ENCODE measurements at places on chromosomes 3 and 15. TPM values are rescaled to one million over a fixed set of nuclear protein-coding genes. Genes with fewer than 3 reads are reported as not detected.

ZPLD1 gene
- total RNA-seq: 0.32 TPM

TTC21A gene
- 2.2 TPM for total RNA-seq

FAM107A gene
- not detected for total RNA-seq

CMTM7 gene
- 61.0 TPM for total RNA-seq

GOLGA8R gene
- total RNA-seq: 2.7 TPM

C3orf52 gene
- total RNA-seq: 3.2 TPM

IMPG2 gene
- 0.82 TPM for total RNA-seq

FOXB1 gene
- total RNA-seq: 2.7 TPM

GATA2 gene
- 2.9 TPM for total RNA-seq

SELENOT gene
- 104 TPM for total RNA-seq

NME9 gene
- total RNA-seq: 0.58 TPM

ARHGEF26 gene
- 0.32 TPM for total RNA-seq

C2CD4A gene
- 0.46 TPM for total RNA-seq

SERINC4 gene
- total RNA-seq: 0.23 TPM

MESP2 gene
- not detected for total RNA-seq

DNA sequence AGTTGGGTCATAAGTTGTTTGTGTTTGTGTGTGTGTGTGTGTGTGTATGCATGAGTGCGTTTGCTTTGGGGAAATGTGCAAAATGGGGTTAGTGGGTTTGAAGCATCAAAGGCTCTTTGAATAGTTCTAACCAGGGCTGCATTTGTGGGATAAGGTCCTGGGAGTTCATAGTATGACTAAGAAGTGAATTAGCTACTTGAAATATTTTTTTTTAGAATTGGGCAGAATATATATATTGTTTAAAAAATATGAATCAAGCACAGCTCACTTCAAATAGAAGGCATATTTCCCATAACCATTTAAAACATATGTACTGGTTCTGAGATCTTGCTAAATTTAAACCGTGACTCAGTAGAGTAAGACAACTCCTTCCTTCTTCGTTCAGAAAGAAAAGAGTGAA, 43.1 kb downstream of the IGF2BP2 start:
- no peak for DNase-seq
- H3K27ac ChIP-seq: no peak overlapping the region
- H3K36me3 ChIP-seq: no peaks in the 10 kb centered on the region

DNA sequence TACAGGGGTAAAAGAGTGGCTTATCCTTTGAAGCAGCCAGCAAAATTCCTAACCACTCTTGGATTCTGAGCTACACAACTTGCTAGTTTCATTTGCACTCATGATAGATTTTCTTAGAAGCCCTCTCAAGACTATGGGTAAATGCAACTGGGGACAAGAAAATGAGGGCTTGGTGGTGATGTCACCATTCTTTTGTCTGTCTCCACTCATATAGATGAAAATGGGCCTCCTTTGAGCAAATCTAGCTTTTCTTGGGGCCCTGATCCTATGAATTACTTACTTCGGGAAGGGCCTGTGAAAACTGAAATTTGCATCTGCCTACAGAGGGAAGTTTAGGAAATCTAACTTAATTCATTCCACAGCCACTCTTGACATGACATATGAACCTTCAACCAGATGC, 486.3 kb downstream of the MAGI1 start:
- DNase-seq: no peak
- H3K36me3 ChIP-seq: no peaks in the 10 kb centered on the region
- no peaks in the 10 kb centered on the region for H3K4me1 ChIP-seq
- H3K27me3 ChIP-seq: no peaks in the 10 kb centered on the region
- H3K4me3 ChIP-seq: no peak overlapping the region

DNA sequence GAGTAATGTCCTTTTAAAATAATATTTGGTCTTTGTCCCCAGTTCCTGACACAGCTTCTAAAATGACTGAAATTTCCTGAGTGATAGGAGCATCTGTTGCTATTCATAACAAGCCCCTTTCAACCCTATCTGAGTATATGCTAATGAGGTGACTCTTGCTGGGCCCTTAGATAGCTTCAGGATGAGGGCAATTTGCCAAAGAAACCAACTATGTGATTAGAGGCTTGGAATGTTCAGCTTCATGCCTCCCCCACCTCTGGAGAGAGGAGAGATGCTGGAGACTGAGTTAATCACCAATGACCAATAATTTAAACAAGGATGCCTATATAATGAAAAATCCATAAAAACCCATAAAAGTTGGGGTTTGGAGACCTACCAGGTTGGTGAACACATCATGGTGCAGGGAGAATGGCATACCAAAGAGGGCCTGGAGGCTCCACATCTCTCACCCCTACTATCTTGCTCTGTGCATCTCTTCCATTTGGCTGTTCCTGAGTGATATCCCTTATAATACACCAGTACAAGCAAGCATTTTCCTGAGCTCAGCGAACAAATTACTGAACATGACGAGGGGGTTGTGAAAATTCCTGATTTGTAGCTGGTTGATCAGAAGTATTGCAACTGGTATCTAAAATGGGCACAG, 189.2 kb downstream of the ECT2 start:
- no peak overlapping the region for H3K27ac ChIP-seq
- H3K4me1 ChIP-seq: no peaks in the 10 kb centered on the region
- no peaks in the 10 kb centered on the region for H3K36me3 ChIP-seq
- no peaks in the 10 kb centered on the region for H3K27me3 ChIP-seq

GRCh38 chr3:182046166-182046764, 334.5 kb downstream of the SOX2 start:
- H3K4me3 ChIP-seq: no peak overlapping the region
- H3K36me3 ChIP-seq: no peaks in the 10 kb centered on the region
- no peak for DNase-seq

- H3K36me3 ChIP-seq: no peaks in the 10 kb centered on the region
- no peak overlapping the region for H3K4me3 ChIP-seq
- no peaks in the 10 kb centered on the region for H3K27me3 ChIP-seq
- no peak overlapping the region for H3K27ac ChIP-seq
Observed at GRCh38 chr3:15955968-15956367, 158.2 kb upstream of the ANKRD28 start.

- H3K4me3 ChIP-seq: peak within 1 kb of the TSS; percentile 70
- peak; percentile 37 for DNase-seq
- H3K4me1 ChIP-seq: peaks cover 8% of the 10 kb centered on the region
Observed at GRCh38 chr3:190120269-190121060, at the start of gene P3H2. TSS of gene P3H2 (minus strand) at chr3:190120897. CDS start at chr3:190120731, 166 bp downstream.

DNA sequence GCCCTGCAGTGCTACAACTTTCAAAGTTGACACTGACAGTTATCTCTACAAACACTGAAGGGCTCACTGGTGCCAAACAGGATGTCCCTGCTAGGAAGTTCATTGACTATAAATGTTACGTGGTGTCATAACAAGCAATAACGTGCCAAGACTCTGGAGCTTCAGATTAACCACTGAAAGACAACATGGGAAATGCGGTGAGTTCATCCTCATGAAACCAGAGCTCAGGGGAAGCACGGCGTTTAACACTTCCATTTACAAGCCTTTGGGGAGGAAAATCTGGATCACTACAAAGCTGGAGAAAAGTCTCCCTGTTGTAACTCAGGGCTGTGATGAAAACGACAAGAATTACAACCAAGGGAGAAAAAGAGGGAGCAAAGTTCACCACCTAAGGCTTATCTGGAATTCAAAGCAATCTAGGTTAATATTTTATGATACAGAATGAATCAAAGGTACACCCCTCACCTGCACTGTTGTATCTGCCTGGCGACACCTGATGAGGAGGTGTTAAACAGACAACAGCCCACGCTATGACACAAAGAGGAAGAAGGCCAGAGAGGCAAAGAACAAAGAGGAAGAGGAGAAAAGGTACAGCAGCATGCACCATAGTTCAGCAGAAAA, 27.0 kb downstream of the SHQ1 start:
- peak; percentile 13 for DNase-seq
- H3K4me3 ChIP-seq: no peak overlapping the region
- H3K4me1 ChIP-seq: peaks cover 11% of the 10 kb centered on the region

- H3K4me1 ChIP-seq: no peaks in the 10 kb centered on the region
- peaks cover 35% of the 10 kb centered on the region for H3K27me3 ChIP-seq
- no peaks in the 10 kb centered on the region for H3K36me3 ChIP-seq
- no peak overlapping the region for H3K4me3 ChIP-seq
Observed at GRCh38 chr15:73851689-73852088, 21.7 kb upstream of the TBC1D21 start.

DNA sequence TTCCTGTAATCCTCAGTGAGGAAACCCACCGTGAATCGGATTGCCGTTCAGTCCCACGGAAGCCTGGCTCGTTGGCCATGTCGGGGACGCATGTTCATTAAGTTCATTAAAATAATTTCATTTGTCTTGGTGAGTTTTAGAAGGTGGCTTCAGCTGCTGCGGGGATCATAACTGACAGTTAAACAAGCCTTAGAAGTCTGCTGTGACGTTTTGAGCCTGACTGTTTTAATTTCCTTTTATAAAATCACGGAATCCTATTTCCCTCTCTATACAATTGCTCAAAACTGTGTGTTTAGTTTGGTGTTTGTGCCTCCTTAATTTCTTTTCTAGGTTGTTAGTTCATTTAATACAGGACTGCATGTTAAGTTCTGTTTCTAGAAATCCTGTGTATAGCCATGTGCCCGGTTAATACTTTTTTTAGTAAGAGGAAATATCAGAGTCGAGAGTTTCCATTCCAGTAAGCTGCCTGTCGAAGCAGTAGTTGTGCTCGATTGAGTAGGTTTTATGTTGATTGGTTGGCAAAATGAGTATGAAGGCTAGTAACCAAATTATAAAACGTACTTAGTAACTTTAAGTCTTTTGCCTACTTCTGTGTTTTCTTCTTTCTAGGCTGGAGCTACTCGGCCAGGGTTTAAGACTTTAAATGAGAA, 705 bp downstream of the NIPA2 start:
- H3K4me1 ChIP-seq: peaks cover 35% of the 10 kb centered on the region
- peaks cover 18% of the 10 kb centered on the region for H3K36me3 ChIP-seq
- DNase-seq: no peak
- H3K4me3 ChIP-seq: peak overlapping the region; percentile 100

GRCh38 chr3:141411251-141411771, 43.0 kb downstream of the ZBTB38 start:
- no peaks in the 10 kb centered on the region for H3K27me3 ChIP-seq
- H3K4me3 ChIP-seq: peak overlapping the region; percentile 90
- peak; percentile 48 for DNase-seq
- peaks cover 16% of the 10 kb centered on the region for H3K36me3 ChIP-seq
- H3K27ac ChIP-seq: peak overlapping the region; percentile 97

DNA sequence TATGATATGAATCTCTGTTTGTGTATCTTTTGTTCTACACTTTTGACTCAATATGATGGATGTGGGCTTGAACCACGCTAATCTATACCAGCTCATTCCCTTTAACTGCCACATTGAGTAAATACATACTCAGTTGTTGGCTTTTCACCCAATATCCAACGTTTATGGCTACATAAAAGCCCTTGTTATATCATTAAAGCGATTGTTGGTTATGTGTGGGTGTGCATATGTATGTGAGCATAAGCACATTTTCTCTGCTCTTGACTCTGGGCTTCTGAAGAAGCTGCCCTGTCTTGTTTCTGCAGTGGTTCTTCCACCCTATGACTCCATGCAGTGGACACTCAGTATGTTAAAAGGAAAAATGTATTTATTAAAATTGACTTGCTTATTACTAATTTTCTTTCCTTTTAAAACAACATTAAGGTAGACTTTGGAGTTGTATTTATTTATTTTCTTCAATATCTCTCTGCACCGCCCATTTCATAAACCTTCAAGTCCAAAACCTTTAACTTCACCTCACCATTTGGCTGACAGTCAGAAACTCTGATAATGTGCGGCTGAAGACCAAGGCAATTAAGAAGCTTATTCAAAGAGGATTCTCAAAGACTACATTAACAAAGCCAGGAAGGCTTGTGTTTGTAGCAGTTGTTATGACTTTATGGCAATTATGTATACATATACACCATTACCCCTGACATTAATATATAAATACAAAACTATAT, 156.1 kb downstream of the THRB start:
- peaks cover 15% of the 10 kb centered on the region for H3K27me3 ChIP-seq
- DNase-seq: no peak
- no peak overlapping the region for H3K27ac ChIP-seq
- H3K36me3 ChIP-seq: no peaks in the 10 kb centered on the region

DNA sequence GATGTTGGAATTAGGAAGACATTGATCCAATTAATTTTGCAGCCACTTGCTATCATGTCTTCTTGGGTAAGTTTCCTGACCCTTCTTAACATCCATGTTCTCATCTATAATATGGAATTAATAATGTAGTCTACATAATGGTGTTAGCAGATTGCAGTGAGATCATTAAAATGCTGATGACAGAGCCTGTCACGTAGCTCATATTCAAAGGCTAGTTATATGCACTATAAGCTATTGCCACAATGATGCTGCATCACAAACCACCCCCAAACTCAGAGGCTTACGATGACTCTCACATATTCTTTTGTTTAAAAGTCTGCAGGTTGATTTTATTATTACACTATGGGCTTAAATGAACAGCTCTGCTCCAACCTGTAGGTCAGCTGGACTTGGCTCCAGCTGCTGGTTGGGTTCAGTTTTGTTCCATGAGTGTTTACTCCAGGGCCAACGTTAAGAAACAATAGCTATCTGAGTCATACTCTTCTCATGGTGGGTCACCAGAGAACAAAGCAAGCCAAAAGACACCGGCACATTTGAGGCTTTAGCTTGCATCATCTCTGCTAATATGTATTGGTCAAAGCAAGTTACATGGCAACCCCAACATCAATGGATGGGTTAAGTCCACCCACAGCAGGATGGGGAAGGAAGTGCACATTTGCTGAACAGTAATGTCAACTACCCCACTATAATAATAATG, 250.0 kb upstream of the SLCO3A1 start:
- DNase-seq: no peak
- no peak overlapping the region for H3K4me3 ChIP-seq
- H3K27me3 ChIP-seq: peaks cover 5% of the 10 kb centered on the region
- H3K4me1 ChIP-seq: no peaks in the 10 kb centered on the region
- H3K27ac ChIP-seq: no peak overlapping the region

DNA sequence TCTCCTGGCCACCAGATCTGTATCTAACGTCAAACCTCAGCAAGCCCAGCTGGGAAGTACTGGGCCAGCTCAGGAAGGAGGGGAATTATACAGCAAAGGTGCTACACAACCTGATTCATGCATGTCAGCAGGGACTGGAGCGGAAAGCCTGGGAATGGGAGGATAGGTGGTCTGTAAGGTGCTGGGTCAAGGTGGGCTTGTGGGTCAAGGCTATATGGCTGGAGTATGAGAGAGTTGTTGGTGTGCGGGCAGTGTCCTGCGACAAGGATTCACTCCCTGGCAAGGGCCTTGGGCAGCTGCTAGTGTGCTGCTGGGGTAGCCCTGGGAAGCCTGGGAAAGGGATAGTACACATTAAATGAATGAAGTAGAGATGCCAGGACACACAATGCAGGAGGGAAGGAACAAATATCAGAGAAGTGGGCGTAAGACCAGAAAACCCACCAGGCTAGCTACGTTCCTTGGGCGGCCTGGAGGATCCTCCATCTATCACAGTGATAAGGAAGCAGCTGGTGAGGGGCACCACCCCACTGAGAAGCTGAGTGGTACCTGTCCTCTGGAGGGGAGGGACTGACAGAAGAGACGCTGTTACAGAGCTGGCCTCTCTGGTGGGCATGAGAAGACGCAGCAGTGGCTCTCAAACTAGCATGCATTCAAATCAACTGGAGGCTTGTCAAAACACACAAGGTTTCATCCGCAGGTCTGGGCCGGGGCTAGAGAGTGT, 8.5 kb upstream of the SYNM start:
- H3K36me3 ChIP-seq: no peaks in the 10 kb centered on the region
- H3K27me3 ChIP-seq: peaks cover 19% of the 10 kb centered on the region
- no peaks in the 10 kb centered on the region for H3K4me1 ChIP-seq

All from activated T-cell treated with anti-CD3 and anti-CD28 coated beads, Interleukin-2, amount 50 U/mL, for 72 hours (primary cell).